ENCODE measurements at places on chromosomes 1 and 21. TPM values are rescaled to one million over a fixed set of nuclear protein-coding genes. Genes with fewer than 3 reads are reported as not detected.

The S100A7 gene
- total RNA-seq, result not detected

The MFSD2A gene
- total RNA-seq, result 4.9 TPM

The CNKSR1 gene
- total RNA-seq, result 0.22 TPM

The CCDC190 gene
- 0.11 TPM for total RNA-seq

The SFPQ gene
- total RNA-seq, result 214 TPM

The FCGR1A gene
- total RNA-seq, result not detected

The PGD gene
- 163 TPM for total RNA-seq

The SLAMF9 gene
- not detected for total RNA-seq

The SLC30A2 gene
- total RNA-seq, result not detected

The TRIM58 gene
- 0.66 TPM for total RNA-seq

The FCMR gene
- 0.37 TPM for total RNA-seq

The KLF17 gene
- total RNA-seq, result under 0.01 TPM

The RHCE gene
- total RNA-seq, result 0.75 TPM

Data from uterine smooth muscle cell (primary cell).